ENCODE measurements at places on chromosomes 5 and 9. TPM values are rescaled to one million over a fixed set of nuclear protein-coding genes. Genes with fewer than 3 reads are reported as not detected.

SVEP1 gene
- total RNA-seq = 1.6 TPM

SMIM33 gene
- not detected for total RNA-seq

VCAN gene
- total RNA-seq = 16.6 TPM

NIPAL4 gene
- total RNA-seq = 30.4 TPM

TSLP gene
- total RNA-seq = 0.78 TPM

SHB gene
- 33.0 TPM for total RNA-seq

FAM78A gene
- 0.49 TPM for total RNA-seq

MELK gene
- total RNA-seq = 45.8 TPM

SUSD3 gene
- total RNA-seq = 3.1 TPM

BNC2 gene
- 2.5 TPM for total RNA-seq
